Astrocyte (in vitro differentiated cells and primary cell): ENCODE measurements at places on chromosomes 2 and 18.

DNA sequence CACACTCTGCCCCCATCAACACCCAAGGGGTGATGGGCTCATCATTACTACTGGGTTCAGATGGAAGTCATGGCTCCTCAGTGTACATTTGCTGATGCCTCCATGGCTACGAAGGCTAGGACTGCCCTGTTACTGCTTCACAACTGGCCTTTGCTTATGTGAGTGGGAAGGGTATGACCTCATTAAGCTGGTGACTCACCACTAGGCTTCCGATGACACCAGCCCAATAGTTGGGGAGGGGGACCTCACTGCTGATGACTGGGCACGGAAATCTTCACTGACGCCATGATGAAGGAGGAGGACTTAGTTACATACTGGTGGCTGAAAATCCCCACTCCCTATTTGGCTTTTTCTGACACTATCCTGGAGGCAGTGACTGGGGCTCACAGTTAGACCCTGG, 263.2 kb downstream of the CMPK2 start:
- DNase-seq: no peak

GRCh38 chr2:162574615-162575452, 230.9 kb downstream of the GCA start:
- DNase-seq: no peak

DNA sequence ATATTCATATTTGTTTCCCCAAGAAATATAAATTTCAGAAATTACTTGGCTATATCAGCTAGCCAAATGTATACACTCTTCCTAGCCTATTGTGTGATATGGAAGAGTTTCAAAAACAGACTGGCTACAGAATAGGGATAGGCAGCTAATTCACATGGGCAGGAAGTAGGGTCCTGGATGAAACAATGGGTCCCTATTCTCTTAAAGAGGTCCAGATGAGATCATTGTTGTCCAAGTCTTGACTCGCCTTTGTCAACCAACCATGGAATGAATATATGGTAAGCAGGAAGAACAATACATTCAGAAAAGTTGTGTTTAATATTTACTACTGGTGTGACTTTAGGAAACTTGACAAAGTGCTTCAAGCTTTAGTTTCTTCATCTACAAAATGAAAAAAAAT, 319.9 kb downstream of the NBAS start:
- no peak for DNase-seq

GRCh38 chr2:28976584-28976983, 4.5 kb upstream of the TOGARAM2 start:
- DNase-seq: peak; percentile 93

- no peak for DNase-seq
Measured at GRCh38 chr2:171972329-171972982, 27.3 kb upstream of the METAP1D start.

DNA sequence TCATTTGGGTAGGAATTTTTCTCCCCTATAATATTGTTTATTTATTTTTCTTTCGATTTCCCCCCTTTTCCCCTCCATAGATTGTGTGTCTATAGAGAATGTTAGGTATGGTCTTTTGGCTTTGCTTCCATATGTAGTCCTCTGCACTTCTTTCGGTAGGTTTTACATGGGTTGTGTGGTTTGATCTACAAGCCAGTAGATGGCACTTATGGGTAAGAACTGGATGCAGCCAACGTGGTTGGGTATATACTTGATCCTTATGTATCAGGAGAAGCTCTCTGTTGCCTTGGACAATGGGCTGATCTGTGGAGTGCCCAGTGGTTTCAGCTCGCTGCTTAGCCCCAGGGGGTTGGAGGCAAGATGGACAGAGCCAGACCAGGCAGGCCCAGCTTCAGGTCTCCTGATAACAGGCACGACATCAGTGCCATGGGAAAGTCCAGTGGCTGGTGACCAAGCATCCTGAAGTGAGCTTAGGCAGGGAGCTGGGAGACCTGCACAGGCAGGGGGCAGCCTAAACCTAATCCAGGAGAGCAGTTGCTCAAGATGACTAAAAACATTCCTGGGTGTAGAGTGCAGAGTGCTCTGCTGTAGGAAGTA, 488.3 kb downstream of the CCDC85A start:
- no peak for DNase-seq
